AG08396 (cell line): ENCODE measurements at places on chromosomes 16 and 17.

DNA sequence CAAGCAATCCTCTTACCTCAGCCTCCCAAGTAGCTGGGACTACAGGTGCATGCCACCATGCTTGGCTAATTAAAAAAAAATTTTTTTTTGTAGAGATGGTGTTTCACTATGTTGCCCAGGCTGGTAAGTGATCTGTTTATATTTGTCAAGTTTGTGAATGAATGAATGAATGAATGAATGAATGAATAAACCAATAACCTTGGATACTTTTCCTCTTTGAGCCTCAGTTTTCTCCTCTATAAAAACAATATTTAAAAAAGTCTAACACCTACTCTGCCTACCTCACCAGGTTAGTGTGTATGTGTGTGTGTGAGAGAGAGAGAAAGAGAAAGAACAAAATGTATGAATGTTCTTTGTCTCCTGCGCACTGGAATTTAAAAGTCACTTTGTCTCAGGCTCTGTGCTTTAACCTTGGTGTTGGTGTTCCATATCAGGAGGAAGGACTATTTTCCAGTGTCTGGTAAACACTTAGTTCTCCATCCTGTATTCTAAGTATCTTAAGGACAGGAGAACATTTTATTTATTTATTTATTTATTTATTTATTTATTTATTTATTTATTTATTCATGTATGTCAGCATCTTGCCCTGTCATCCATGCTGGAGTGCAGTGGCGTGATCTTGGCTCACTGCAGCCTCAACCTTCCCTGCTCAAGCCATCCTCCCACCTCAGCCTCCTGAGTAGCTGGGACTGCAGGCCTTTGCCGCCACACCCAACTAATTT lies 27.1 kb downstream of the CHD9 start:
- DNase-seq = no peak

DNA sequence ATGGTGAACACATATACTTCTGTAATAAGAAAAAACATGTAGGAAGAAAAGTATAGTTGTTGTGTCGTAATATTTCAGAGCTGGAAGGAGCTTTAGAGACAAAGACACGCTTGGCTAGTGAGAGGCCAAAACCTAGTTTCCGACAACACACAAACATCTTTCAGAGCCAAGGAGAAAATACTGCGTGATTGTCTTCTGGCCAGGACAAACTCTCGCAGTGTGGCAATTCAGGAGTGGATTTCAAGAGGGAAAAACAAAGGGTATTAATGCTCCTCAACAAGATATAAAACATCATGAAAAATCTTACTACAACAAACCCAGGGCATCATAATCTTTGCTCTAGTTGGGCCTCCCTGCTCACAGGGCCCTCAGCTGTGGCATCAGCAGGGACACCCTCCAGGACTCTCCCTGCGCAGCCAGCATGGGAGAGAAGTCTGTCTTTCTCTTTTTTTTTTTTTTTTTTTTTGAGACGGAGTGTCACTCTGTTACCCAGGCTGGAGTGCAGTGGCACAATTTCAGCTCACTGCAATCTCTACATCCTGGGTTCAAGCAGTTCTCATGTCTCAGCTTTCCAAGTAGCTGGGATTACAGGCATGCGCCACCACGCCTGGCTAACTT lies 66.4 kb downstream of the CYB5B start:
- DNase-seq = no peak

GRCh38 chr16:85282842-85283241 lies 170.6 kb upstream of the CIBAR2 start:
- DNase-seq = no peak

DNA sequence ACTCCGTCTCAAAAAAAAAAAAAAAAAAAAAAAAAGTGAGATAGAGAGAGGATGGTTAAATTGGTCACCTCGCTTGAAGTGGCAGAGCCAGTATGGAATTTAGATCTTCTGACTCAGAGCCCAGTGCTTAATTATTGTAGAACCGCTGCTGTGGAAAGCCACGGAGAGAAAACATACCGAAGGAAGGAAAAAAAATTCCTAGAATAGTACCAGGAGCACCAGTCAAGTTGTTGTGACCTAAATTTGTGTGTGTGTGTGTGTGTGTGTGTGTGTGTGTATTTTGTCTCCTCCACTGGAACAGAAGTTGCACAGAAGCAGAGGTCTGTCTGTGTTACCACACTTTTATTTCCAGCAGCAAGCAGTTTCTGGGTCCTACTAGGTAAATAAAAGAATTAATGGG lies 10.6 kb upstream of the NUP85 start:
- no peak for DNase-seq

DNA sequence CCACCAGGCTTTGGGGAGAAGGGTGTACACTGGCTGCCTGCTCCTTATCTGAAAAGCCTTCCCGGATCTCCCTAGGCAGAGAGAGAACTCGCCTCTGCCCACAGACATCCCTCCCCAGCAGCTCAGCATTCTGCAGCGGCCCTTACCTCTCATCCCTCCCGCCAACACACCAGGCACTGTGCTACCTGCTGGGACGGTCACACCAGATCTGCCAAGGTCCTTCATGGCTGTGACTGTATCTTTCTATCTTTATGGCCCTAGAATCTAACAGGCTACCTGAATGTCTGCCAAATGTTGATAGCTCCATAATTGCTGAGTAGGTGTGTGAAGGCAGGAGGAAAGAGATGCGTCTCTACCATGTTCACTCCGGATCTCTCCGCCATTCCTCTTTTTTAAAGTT lies 7.9 kb downstream of the TSNAXIP1 start:
- DNase-seq = no peak

- DNase-seq = no peak
These were observed 57.0 kb upstream of the INTS2 start for GRCh38 chr17:61984821-61985220.

DNA sequence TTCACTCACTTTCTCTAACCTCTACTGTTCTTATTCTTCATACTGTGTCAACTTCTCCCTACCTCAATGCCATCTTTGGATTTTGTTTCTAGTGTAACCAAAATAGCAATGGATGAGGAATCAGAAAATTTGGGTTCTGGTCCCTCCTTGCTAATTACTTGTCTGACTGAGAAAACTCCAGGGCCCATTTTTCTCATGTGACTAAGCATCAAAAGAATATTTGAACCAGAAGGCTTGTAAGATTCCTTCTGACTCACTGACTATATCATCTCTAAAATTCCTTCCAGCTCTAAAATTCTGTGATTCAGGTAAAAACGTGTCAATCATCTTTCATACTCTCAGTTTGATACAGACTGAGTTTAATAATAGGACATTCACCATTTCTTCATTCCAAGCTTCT lies 57.9 kb downstream of the BRIP1 start:
- DNase-seq = peak; percentile 39

DNA sequence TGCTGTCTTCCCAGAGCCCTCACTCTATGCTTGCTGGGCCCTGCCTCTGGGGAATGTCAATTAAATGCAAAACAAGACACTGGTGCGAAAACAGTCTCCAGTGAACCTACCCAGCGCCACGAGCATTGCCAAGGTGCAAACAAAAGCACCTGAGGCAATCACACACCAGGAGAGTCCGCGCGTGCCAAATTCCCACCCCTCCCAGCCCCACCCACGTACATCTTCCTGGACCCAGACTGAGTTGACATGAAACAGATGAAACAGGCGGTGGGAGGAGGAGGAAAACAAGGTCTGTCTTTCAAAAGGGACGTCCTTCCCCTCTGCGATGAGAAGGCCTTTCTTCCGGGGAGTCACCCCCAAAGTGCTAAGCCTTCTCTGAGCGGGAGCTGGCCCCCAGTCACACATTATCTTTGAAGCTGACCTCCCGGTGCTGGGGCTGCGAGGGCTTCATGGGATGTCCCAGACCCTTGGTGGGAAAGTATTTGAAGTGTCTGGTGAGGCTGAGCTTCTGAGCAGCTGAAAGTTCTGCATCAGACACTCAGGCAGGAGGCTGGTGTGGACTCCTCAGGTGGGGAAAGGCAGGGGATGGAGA lies 200.4 kb downstream of the AXIN2 start:
- DNase-seq = no peak

- DNase-seq = no peak
These were observed 17.5 kb upstream of the ADCY7 start for GRCh38 chr16:50248845-50249244.

GRCh38 chr17:70100983-70101382 lies 26.0 kb downstream of the KCNJ16 start:
- DNase-seq = no peak

DNA sequence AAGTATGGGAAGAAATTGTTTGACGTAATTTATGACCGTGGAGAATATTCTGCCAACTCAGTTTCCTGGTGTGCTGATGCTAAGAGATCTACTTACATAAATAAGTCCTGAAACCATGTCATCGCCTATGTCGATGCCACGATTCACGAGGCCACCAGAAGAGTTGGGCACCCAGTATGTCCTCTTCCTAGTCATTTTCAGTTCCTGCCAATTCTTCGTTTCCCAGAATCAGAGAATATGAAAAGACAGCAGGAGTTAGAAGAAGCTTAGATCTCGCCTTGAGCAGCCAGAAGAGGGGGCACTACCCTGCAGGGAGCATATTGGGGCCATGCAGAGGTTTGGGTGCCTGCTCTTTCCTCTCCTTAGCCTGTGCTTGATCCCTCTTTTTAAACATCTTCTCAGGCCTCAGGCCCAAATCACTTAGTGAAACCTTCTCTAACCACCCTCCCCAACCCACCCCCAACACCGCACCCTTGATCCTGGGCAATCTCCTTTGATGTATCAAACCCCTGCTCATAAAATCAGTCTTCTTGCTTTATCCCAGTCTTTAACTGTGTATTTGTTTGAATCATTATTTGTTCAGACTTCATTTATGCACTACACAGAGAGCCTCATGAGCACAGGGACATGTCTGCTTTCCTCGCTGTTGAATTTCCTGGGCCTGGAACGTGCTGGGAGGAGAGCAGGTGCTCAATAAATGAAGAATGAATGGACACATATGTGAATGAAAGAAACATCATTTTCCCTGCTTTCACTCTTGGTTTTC lies 12.2 kb upstream of the LONP2 start:
- peak; percentile 59 for DNase-seq

DNA sequence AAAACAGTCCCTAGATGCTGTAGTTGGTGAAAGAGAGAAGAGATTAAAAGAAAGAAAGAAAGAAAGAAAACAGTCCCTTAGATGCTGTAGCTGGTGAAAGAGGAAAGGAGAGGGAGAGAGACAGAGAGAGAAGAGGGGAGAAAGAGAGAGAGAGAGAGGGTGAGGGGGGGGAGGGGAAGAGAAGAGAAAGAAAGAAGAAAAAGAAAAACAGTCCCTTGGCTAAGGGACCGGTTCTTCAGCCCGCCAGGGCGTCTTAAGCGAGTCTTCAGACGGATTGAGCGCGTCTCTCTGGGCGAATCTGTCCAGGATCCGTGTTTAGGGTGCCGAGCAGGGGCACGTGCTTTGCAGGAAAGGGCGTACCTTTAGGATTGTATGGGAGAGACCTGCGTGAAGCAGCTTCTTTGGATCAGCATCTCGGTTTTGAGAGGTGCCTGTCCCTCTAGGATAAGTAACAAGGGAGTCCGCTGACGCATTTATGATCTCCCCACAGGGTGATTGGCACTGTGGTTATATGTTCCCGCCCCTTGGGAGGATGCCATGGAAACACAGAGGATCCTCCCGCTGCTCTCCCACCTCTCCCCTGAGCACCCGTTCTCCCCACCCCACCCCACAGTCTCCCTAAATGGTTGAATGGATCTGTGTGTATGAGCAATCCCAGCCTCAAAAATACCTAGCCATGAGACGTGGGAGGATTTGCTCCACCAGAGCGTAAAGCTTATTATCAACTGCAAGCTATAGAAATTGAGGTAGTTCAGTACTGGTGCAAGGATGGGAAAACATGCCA lies 16.7 kb downstream of the GNGT2 start:
- DNase-seq = peak; percentile 45

- DNase-seq = no peak
These were observed 264.5 kb downstream of the FTO start for GRCh38 chr16:53968454-53968853.

DNA sequence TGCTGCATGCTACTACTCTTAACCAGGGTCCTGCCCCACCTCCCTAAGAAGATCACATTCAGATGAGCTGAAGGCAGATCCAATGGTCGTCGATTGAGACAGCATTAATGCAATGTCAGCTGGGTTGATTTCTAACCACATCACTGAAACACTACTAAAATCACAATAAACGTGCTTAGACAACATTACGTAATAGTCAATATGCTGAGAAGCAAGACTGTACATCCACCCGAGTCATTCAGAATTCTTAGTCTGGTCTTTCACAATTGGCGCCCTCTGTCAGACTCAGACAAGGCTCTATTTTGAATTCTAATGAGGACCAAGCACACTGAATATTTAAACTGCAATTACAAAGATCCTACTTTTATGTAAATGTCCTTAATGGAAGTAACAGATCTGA lies 205.2 kb downstream of the STX8 start:
- no peak for DNase-seq

- DNase-seq = no peak
These were observed 504 bp upstream of the COPRS start for GRCh38 chr17:31859487-31860008.

DNA sequence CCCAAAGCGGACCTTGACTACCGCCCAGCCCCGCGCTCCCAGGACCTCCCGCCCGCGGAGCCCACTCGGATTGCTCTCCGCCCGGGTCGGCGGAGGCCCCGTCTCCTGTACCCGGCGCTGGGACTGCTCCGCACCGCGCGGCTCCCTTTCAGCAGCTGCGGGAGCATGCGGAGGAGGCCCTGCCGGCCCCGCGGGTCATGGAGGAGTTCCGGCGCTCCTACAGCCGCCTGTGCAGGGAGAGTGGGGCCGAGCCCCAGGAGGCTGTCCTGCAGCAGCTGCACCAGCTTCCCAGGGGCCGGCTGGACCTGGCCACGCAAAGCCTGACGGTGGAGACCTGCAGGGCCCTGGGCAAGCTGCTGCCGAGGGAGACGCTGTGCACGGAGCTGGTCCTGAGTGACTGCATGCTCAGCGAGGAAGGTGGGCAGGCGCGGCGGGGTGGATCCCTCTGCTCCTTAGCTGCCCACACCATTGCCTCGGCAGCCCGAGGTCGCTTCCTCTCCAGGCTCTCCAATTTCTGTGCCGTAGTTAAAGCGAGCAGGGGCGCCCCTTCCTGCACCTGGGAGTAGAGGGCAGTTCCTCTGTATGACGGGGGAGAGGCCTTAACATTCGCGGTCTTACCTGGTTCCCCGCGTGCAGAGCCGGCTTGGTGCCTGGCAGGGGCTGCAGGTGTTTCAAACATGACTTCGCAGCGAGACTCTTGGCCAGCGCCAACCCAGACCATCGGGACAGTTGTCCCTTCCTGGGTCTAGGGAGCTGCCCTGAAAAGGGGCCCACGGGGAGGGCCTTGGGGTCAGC lies 539 bp downstream of the LRRC45 start:
- DNase-seq = peak; percentile 66

- DNase-seq = peak; percentile 69
These were observed 12.5 kb upstream of the SREBF1 start for GRCh38 chr17:17849147-17849820.

GRCh38 chr17:51035431-51035830 lies 85.2 kb downstream of the SPAG9 start:
- peak; percentile 46 for DNase-seq
